ENCODE measurements at places on chromosomes 13 and 19.
A peak's percentile ranks its signal among the peaks of the same experiment; 100 is the strongest.

- DNase-seq, result no peak
Measured at GRCh38 chr13:85879014-85879413, 79.8 kb upstream of the SLITRK6 start.

- DNase-seq, result no peak
Measured at GRCh38 chr13:107730813-107731212, 484.5 kb downstream of the LIG4 start.

- no peak for DNase-seq
Measured at GRCh38 chr13:72431981-72432682, 295.3 kb downstream of the MZT1 start.

- DNase-seq, result no peak
Measured at GRCh38 chr19:11291991-11292390, 4.0 kb upstream of the TSPAN16 start.

DNA sequence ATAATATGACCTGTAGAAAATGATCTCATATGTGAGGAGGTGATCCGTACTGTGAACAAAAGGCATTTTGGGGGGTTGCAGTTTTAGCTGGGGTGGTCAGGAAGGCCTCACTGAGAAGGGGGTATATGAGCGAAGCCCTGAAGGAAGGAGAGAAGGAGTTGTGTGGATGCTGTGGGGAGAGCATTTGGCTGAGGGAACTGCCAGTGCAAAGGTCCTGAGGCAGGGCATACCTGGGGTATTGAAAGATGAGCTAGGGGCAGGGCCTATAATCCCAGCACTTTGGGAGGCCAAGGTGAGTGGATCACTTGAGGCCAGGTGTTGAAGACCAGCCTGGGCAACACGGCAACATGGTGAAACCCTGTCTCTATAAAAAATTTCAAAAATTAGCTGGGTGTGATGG, 2.5 kb downstream of the SELENOV start:
- no peak for DNase-seq

GRCh38 chr19:34236035-34236987, 18.0 kb upstream of the GARRE1 start:
- no peak for DNase-seq

DNA sequence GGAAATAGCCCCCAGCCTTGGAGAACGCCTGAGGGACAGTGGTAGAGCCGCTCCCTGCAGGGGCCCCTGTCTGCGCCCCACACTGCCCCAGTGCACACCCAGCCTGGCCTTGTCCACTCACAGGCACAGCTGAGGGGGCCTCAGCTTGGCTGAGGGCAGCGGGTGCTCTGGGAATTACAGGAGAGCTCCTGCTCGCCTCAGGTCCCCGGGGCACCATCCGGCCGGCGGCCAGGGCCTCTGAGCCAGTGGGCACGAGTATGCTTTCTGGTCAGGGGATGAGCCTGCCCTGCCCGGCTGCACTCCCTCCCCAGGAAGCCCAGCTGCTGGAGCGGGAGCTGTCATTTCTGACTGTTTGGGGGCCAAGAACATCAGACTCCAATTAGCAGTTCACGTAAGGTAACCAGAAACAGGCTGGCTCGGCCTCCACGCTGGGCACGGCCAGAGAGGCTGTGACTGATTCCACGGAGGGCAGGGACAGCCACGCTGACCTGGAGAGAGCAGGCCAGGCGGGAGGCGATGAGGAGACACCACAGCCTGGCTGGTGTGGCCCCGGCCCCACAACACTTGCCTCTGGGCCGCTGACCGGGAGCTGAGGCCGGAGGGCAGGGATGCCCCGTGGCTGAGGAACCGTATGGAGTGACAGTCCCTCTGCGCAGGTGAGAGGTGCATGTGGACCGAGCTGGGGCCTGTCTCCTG, 15.4 kb downstream of the CEBPG start:
- DNase-seq, result no peak

DNA sequence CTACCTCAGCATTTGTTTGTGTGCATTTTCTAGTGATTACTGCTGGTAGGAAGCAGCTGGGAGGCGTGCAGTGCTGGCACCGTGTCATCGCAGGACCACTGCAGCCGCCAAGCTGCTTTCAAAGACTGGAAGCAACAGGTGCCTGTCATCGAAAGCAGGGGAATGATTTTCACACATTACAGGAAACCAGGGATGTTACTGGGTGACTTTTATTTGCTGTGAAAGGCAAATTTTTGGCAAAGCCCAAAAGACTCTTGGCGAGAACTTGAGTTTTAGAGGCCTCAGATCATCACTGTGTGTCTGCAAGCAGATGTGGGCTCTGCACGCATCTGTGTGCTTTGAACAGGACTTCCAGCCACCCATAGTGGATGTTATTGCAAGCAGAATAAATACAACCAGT, 176.4 kb downstream of the FLT1 start:
- DNase-seq, result no peak

GRCh38 chr13:110305949-110306339, 1.0 kb downstream of the COL4A1 start:
- no peak for DNase-seq

- DNase-seq, result no peak
Measured at GRCh38 chr13:46905249-46905648, 8.4 kb upstream of the HTR2A start.

- DNase-seq, result no peak
Measured at GRCh38 chr13:27132538-27132937, 39.1 kb downstream of the USP12 start.

DNA sequence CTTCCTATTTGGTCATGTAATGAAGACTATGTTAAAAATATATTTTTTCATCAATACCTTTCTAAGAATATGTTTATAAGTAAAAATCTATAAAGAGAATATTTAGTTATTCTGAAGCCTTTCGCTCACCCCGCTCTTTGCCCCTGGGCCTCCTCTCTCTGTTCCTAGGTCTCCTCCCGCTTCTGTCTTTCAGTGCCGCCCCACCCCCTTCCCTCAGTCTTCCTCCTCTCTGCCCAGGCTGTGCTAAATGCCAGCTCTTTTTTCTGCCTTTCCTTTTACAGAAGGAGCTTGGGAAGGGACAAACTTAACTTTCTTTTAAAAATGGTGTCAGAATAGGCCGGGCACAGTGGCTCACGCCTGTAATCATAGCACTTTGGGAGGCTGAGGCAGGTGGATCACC, 22.8 kb downstream of the HIF3A start:
- no peak for DNase-seq

DNA sequence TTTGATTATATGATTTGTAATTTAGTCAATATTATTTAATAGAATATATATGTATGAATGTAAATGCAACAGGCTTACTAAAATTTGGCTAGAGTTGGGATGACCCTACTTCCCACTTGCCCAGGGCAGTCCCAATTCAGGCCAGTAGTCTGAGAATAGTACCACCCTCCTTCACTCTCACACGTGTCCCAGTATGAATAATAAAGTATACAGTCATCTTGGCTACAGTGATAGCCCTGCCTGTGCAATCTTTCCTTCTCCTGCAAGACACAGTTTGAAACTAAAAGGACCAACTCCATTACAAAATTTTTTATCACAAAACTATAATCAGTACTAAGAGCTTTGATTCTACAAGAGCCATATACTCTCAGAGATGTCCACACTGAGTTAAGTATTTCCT, 76.2 kb downstream of the SACS start:
- DNase-seq, result no peak

GRCh38 chr13:96781141-96781540, 213.1 kb downstream of the OXGR1 start:
- DNase-seq, result no peak

DNA sequence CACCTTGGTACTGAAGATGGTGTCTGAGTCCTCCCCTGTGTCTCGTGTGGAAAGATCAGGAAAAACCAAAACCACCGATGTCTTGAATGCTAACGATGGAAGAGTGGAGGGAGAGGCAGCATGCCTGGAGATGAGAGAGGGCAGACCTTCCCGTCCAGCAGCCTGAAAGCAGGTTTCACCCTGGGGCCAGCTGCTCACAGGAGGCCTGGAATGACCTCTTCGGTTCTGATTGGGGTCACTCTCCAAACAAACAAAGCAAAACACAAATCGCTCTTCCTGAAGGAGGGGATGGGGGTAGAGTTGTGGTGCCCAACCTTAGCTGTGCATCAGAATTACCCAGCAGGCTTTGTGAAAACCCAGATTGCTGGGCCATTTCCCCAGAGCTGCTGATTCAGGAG, 142.3 kb upstream of the SOX1 start:
- DNase-seq, result no peak

- no peak for DNase-seq
Measured at GRCh38 chr19:9566729-9567128, 17.6 kb downstream of the ZNF121 start.

DNA sequence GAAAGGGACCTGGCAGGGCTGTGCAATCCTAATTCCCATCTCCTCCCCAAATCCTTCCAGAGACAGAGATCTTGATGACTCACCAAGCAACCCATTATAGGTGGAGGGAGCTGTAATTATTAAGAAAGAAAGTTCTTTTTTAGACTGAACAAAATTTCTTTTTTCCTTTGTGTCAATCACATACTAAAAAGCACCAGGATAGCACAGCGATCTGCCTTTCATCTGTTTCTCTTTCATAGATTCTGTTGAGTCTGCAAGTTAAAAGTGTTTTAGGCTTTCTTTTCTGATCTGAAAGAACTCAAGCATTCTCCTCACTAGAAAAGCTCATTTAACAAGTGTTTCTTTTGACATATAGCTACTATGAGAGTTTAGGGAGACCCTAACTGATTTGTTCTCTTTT, 222.8 kb downstream of the DCT start:
- DNase-seq, result no peak

DNA sequence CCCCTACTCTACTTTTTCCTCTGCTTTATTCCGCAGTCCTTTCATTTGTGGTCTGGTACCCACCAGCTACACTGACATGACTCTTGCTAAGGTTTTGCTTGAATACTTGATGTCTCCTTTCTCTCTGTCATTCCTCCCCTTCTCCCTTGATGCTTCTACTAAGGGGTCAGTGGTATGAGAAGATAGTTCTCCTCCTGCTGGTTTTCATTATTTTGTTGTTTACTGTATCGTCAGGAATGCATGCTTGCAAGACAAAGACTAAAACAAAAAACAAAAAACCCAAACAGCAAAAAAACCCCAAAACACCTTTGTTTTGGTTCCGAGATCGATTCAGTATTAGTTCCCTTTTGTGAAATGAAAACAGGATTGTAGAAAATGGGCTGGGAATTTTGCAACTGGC, 59.5 kb downstream of the PCCA start:
- DNase-seq, result no peak

- DNase-seq, result no peak
Measured at GRCh38 chr13:53382008-53382407, 353.4 kb downstream of the OLFM4 start.

GRCh38 chr13:111095031-111095840, 19.9 kb upstream of the ARHGEF7 start:
- no peak for DNase-seq

DNA sequence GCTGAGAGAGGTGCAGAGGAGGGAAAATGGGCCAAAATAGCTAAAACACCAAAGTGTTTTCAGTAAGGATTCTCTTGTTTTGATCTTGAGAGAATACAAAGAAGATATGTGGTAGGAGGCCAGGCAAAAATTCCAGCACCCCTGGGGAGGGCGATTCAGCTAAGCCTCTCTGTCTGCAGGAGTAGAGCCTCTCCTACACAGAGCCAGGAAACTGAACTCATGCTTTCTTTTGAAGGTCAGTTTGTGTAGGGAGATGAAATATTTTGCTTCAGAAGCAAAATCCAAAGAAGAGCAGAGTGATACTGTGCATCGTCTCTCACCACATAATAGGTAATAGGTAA, 565.0 kb downstream of the FGF9 start:
- no peak for DNase-seq

- DNase-seq, result no peak
Measured at GRCh38 chr13:113746143-113746525, 12.9 kb upstream of the TMEM255B start.

DNA sequence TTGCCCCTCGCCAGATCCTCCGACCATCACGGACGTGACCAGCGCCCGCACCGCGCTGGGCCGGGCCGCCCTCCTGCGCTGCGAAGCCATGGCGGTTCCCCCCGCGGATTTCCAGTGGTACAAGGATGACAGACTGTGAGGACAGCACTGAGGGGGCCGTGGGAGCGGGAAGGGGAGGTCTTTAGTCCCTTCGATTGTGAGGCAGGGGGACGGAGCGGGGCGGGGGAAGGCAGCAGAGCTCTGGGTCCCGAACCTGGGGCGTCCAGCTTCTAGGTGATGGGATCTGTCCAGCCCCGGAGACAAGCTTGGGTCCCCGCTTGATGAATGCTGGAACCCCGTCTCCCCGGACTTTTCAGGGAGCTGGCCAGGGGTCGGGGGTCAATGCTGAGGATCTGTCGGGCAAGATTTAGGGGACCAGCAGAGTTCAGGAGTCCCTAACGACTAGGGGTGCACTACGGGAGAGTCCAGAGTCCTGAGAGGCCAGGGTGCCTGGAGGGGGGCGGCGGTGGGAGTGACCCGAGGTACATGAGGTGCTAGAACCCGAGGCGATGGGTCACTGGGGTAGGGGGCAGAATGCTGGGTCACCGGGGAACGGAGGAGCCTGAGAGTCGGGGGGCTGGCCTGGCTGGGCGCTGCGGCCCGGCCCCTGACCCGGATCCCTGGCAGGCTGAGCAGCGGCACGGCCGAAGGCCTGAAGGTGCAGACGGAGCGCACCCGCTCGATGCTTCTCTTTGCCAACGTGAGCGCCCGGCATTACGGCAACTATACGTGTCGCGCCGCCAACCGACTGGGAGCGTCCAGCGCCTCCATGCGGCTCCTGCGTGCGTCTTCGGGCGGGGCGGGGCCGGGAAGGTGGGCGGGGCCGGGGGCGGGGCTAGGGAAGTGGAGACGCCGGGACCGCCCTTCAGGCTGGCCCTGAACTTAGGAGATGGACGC, 14.6 kb downstream of the VSIG10L start:
- peak; percentile 20 for DNase-seq

DNA sequence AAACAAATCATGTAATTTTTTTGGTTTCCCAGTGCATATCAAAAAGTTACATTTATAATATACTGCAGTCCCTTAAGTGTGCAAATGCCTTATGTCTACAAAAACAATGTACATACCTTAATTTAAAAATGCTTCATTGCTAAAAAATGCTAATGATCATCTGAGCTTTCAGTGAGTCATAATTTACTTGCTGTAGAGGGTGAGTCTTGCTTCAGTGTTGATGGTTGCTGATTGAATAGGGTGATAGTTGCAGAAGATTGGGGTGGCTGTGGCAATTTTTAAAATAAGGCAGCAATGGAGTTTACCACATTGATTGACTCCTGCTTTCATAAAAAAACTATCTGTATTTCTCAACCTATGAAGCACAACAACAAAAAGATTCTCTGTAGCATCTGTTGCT, 613.9 kb downstream of the TBC1D4 start:
- no peak for DNase-seq
